ENCODE measurements at places on chromosomes 2 and 18.
A peak's percentile ranks its signal among the peaks of the same experiment; 100 is the strongest.

GRCh38 chr2:217903859-217904613 is 98.8 kb downstream of the TNS1 start:
- peak; percentile 58 for DNase-seq

DNA sequence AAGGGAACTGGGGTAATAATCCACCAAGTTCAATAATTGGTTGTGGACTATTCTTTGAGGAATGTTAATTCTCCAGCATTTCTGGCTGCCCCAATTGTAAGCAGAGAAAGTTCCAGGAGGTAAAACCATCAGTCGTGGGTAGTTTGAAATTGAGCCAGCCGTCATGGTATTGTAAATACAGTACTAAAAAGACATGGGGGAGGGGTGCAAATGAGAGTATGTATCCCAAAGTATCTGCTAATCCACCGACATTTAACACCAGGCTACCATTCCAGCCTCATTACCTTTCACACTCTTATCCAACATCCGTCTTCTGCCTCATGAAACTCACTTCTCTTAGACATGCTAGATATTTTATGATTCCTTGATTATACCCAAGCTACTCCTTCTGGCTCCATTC is 507.9 kb downstream of the ERBB4 start:
- no peak for DNase-seq

DNA sequence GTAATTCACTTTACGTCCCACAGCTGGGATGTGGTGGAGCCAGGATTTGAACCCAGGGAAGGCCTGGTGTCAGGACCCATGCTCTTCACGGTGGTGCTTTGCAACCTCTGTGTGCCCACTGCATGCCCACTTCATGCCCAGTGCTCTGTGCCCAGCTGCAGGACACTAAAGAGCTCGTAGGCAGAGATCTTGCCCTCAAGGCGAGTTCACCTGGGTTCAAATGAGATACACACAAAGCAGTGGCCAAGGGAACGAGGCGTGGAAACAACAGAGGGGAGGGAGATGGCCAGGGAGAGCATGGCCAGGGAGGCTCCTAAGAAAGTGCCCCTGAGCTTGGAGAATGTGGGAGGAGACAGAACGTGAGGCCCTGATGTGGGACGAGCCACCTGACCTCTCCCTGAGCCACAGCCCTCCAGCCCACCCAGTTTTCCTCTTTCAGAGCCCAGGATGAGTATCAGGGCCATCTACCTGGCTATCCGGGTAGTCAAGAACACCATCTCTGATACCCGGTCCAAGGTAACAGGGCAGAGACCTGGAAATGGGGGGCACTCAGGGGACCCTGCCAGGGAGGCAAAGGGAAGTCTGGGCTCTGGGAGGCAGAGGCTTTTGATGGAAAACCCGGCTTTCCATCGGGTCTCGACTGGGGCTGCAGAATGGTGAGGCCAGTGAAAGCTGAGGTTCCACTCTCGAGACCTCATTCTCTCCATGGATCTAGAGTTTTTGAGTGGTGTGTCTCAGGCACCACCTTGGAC is 20.4 kb downstream of the MROH2A start:
- DNase-seq: no peak

DNA sequence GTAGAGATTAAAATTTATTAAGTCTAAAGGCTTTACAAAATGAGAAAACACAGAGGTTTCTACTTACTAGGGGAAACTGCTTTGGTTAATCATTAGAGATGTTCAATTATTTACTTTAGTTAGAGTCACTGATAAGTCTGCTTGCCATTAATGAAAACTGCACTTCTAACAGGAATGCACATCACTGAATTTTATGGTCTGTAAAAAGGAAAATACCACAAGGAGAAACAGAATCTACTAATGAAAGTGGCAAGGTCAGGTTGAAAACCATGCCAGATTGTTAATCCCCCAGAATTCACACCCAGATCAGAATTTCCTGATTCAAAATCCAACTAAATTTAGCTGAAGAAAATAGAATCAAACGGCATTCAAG is 90.5 kb upstream of the GRB14 start:
- DNase-seq: no peak

DNA sequence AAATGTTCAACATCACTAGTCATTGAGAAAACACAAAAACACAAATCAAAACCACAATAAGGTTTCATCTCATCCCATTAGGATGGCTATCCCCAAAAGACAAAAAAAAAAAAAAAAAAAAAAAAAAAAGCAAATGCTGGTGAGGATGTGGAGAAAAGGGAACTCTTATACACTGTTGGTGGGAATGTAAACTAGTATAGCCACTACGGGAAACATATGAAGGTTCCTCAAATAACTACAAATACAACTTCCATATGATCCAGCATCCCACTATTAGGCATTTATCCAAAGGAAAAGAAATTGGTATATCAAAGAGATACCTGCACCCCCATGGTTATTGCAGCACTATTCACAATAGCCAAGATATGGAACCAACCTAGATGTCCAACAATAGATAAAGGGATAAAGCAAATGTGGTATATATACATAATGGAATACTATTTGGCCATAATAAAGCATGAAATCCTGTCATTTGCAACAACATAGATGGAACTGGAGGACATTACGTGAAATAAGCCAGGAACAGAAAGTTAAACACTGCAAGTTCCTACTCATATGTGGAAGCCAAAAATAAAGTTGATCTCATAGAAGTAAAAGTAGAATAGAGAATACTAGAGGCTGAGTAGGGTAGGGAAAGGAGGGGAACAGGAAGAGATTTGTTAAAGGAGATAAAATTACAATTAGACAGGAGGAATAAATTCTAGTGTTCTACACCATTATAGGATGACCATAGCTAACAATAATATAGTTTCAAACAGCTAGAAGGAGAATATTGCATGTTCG is 8.4 kb downstream of the POLR1A start:
- no peak for DNase-seq

GRCh38 chr2:127177617-127178263 is 42.4 kb downstream of the CYP27C1 start:
- DNase-seq: no peak

DNA sequence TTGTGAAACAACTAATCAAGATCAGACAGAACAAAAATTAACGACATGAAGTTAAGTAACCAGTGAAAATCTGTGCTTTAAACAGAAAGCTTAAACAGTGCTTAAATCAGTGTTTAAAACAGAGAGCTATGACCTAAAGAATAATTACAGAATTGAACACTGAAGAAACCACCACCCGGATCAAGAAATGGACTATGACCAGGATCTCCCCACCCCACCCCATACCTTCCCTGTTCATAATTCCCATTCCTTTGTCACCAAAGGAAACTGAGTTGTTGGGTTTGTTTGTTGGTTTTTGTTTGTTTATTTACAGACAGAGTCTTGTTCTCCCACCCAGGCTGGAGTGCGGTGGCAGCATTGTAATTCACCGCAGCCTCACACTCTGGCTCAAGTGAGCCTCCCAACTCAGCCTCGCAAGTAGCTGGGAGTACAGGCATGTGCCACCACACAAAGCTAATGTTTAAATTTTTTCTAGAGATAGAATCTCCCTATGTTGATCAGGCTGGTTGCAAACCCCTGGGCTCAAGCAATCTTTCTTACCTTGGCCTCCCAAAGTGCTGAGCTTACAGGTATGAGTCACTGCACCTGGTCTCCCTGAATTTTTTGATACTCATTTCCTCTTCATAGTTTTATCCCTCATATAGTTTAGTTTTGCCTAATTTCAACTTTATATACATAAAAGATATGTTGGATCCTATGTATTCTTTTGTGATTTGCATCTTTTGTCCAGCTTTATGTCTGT is 8.2 kb upstream of the ALPG start:
- no peak for DNase-seq

DNA sequence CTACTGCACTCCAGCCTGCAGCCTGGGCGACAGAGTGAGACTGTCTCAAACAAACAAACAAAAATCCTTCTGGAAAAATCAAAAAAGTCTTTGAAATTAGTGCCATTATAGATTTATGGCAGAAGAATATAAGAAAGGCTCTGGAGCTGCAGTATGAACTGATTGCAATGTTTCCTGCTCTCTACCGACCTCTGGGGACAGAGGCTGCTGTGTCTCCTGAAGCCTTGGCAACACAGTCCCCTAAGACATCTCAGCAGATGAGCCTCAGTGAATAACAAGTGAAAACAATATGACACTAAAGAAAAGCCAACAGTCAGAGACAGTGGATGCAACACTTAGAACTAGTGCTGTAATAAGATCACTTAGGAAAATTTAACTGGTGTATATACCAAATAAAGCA is 494.9 kb upstream of the LRATD1 start:
- DNase-seq: no peak

DNA sequence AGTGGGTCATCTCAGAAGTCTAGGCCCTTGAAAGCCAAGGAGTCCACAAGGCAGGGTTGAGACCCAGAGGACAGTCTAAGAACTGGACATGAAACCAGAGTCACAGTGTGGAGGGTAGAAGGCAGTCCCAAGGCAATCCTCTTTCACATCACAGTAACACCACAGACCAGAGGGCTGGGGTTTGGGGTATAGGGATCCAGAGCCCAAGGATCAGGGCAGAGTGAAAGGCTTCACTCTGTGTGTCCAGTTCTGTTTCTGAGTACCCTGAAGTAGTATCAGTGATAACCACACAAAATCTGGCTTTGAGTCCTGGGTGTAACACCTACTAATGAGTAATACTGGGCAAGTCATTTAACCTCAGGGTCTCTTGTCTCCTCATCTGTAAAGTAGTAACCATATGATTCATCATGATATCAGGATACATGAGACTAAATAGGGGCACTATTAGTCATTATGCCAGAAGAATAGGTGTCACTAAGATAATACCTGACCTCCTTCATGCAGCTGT is 91.0 kb downstream of the ICA1L start:
- DNase-seq: peak; percentile 59

- peak; percentile 86 for DNase-seq
Measured at GRCh38 chr2:42967959-42968674, 175.7 kb upstream of the HAAO start.

- peak; percentile 14 for DNase-seq
Measured at GRCh38 chr2:50401772-50402653, 629.9 kb downstream of the NRXN1 start.

DNA sequence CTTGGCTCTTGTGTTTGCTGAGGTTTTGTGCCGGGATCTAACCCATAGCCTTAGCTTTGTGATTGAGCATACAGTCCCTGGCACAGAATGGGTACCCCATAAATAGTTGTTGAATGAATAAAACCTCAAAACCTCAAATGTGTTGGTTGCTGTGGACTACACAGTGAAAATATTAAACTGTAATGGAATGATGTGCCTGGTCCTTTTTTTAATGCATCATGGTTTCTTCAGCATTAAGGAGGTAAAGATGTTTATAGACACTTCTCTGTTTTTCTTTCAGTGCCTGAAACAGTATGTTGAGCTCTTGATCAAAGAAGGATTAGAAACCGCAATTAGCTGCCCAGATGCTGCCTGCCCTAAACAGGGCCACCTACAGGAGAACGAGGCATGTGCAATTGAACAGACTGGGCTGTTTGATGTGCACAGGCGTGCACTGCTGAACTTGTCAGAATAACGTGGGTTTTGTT is 97.0 kb downstream of the RNF144A start:
- DNase-seq: no peak

GRCh38 chr18:45290364-45290763 is 324.9 kb upstream of the SLC14A2 start:
- no peak for DNase-seq

GRCh38 chr18:33755931-33756560 is 178.0 kb downstream of the ASXL3 start:
- DNase-seq: peak; percentile 14

DNA sequence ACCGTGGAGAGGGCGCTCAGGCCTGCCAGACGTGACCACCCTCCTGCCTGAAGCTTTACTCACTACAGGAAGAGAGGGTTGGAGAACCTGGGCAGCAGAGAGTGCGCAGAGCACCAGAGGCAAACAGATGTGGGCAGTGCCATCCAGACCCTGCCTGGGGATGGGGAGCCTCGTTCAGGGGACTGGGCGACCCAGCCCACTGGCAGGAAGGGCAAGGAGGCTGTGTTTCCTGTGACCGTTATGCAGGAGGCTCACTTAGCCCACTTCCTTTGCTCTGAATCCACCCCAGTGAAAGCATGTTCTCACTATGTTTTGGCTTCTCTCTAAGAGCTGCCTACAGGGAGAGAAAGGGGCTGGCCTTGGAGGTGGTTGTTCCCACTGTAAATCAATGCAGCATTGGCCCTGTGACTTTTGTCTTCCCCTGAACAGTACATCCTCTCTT is 23.0 kb upstream of the ACKR3 start:
- DNase-seq: no peak

DNA sequence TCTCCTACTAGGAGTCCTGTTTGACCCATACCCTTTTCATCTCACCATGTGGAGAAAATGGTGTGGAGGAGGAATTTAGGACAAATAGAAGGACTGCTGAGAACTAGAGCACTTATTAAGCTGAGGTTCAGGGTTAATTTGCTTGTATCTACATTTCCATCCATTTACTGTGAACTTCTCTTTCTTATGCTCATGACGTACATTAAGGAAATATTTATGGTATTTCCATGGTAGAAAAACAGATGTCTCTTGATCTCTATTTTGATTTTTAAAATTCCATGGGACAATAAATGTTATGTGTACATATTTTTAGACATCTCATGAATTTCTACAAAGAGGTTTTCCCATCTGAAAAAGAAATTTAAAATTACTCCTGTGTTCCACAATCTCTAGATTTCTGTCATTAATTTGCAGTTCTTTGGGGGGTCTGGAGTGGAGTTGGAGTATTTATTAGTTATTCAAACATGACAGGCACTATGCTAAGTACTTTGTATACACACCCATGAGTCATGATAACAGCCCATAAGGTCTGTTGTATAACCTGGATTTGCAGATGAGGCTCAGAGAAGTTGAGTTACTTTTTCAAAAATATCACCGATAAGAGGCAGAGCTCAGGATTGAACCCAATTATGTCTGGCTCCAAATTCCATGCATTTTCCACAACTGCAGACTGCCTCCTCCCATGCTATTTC is 112.6 kb downstream of the COPS8 start:
- no peak for DNase-seq

DNA sequence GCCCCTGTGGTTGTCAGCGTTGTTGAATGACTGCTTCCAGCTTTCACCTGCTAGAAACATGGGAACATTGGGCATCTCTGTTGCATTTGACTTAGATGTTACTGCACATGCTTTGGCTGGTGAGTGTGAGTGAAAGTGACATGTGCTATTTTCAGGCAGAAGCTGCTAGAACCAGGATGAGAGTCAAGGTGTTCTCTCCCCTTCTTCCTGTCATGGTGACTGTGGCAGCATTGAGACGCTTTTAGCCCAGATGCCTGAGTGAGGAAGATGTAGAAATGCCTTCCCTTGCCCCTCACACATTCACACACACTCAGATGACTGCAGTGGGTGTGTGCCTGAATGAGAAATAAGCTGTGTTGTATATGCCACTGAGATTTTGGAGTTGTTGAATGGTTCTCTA is 220.2 kb downstream of the PTPRM start:
- DNase-seq: no peak

GRCh38 chr18:49849331-49850217 is 36.2 kb upstream of the ACAA2 start:
- peak; percentile 85 for DNase-seq

- no peak for DNase-seq
Measured at GRCh38 chr2:19369341-19369955, 11.0 kb upstream of the OSR1 start.

DNA sequence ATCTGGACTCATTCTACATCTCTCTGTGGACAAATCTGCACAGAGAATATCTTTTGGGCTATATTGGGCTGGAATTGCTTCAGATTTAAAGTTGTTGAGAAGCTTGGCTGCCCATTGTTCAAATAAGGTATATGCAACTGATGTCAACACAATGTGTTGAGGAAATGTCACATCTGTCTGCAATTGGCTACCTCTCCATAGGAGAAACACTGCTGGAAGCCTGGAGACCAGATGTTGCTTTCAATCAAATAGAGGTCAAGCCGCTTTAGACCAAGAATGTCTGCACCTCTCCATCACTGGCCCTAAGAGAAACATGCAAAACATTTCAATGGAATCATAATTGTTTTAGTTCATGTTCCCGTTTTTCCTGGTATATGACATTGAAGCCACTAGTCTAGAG is 720.2 kb downstream of the SLC4A3 start:
- no peak for DNase-seq

Measured in AG08396 (cell line).